ENCODE measurements at places on chromosomes 3 and 15.

DNA sequence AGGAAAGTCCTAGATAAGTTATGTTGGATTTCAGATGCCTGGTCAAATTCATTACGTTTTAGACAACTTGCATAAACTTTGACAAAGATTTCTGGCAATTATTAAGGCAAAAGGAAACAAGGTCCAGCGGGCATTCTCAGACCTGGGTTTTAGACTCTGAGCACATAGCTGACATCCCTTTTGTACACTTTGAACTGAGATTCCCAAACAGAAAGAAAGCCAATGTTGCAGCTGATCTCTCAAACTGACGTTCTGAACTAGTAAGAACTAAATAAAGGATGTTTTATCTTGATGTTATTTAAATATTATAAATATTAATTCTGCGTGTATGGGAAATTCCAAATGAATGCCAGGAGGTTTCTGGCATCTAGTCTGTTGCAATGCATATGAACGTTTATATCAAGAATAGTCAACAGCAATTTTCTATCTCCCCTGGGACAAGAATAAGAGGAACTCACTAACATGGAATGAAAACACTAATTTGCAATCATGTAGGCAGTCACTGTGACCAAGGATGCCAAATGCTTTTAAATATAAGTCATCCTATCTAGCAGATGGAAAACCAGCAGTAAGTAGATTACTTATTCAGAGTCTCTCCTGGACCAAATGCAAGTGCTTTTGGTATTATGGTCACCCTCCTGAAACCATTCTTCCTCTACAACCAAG lies 202.1 kb downstream of the GREM1 start:
- DNase-seq = no peak

GRCh38 chr3:138157743-138158142 lies 17.0 kb downstream of the DBR1 start:
- no peak for DNase-seq

DNA sequence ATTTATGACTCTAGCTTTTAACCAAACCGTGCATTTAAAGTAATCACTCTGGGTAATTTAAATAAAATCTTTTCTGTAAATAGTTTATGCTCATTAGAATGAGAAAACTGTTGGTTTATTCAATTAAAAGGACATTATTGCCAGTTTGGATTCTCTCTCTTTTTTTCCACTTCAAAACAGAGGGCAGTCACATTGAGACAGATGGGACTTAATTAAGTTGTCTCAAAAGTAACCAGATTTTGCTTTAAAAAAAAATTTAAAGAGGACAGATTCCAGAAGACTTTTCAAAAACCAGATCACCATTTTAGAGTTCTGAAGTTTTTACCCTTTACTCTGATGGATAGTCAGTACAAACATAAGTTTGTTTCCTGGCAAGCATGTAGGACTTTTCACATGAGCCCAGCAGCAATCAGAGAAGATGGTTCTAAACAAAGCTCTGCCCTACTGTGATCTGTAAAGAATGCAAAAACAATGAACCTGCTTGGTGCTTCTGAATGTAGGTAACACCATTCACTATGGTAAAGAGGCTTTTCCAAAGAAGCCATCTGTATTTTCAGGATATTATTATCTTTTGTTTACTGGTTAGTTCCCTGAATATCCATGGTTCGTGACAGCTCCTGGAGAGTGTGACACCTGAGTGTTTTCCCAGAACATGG lies 136.2 kb downstream of the LRTM1 start:
- no peak for DNase-seq

DNA sequence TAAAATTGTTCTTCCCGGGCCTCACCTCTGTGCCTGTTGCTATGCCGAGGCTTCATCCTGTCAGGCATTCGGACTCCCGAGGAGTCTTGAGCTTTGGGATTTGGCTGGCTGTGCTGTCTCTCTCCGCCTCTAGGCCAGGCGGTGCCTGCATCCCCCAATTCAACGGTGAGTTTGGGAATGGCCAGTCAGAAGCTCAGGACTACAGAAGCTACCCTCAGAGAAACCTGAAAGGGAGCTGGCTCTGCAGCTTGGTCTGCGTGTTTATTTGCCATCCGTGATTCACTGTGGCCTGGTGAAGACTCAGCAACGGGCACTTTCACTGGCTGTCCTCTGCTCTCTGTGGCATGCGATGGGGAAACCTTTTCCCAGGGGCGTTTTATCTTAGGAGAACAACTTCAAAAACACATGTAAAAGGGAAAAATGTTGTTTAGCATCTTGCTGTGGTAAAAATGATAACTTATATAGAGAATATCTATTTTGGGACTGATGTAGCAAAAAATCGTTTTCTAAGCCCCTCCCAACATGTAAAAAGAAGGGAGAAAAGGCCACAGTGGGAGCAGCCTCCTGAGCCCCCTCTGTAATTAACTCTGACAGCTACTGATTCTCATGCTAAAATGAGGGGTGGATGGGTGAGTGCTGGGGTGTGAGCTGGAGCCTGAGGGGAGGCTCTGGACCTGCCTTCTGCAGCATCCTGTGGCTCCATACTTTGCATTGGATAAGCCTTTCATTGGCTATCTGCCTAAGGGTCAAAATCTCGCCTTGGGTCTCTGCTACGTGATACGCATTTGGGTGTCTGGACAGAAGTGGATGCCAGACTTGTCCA lies 103.4 kb upstream of the KLHL25 start:
- no peak for DNase-seq

DNA sequence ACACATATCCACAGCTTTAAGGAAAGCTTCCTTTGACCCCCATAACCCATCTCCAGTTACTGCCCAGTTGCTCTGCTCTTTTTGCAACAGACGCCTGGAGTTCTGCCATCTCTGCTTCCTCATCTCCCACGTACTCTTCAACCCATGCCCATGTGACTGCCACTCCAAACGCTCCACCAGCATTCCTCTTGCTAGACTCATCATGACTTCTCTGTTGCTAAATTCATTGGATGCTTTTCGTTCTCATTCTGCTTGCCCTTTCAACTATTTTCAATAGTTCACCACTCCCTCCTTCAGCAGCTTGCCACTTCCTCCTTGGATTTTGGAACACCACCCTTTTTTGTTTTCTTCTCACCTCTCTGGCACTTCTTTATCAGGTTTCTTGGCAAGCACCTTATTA lies 2.7 kb upstream of the KNSTRN start:
- no peak for DNase-seq

- DNase-seq = no peak
These were observed 29.1 kb downstream of the SLC6A6 start for GRCh38 chr3:14431452-14431916.

- no peak for DNase-seq
These were observed 11.6 kb downstream of the NT5DC2 start for GRCh38 chr3:52521881-52522650.

DNA sequence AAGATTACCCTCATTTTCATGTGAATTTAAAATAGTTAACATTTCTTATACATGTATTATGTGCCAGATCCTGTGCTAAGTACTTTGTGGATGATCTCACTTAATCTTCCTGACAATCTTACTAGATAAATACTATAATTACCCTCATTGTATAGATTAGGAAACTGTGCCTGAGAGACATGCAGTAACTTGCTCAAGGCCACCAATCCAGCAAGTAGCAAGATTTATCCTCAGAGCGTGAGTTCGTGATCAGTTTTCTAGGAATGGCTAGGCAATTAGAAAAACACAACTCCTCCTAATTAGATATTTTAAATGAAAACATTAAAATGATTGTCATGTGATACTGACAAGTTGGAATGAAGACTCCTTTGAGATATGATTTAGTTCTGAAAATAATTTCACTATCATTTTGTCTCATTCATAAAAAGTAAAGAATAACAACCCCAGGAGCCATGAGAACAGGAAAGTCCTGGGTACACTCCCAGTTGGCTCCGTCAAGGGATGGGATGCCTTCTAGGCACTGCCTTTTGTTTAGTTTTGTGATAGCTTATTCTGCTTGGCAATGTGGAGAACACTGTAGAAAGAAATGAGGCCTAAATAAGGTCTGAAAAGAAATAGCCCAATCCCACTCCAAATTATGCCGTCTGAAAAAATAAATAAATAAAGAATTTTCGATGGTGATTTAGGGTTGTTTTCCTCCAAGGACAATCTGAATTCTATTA lies 61.3 kb downstream of the FBN1 start:
- DNase-seq = no peak

DNA sequence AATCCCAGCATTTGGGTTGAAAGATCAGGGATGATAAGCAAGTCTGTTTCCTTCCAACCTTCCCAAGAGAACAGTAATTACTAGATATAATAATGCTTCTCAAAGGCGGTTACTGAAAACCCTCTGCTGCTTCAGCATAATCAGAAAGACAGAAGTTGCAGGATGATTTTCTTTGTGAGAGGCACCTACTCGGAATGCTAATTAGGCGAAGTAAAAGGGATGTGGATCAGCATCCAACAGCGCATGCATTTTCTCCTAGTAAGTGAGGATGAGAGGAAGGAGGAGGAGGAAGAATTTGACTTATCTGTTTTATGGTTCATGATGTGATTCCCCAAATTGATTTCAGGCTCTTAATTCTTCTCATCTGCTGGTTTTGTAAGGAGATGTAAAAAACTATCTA lies 118.0 kb downstream of the CACNA2D3 start:
- DNase-seq = no peak

DNA sequence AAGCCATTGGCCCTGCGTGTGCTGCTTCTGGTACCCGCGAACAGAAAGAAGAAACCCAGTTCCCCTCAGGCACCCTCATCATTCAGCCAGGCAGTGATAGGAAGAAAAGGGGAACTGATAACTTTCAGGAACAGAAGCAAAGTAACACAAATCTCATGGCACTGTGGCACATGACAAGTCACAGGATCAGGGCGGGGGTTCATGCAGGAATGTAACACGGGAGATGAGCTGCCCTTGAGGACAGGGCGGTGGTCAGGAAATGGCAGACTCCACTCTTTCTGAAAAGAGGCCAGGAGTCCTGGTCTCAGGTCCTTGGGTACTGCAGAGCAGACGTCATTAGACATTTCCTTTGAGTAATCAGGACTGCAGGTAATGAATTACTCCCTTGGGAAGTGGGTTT lies 95.5 kb downstream of the CCNL1 start:
- DNase-seq = no peak

GRCh38 chr3:129699199-129699598 lies 92.7 kb upstream of the PLXND1 start:
- DNase-seq = no peak

GRCh38 chr3:185552358-185552877 lies at the start of gene LIPH:
TSS of gene LIPH (minus strand) at chr3:185552588. CDS start at chr3:185552471, 117 bp downstream.
- DNase-seq = peak; percentile 27

- no peak for DNase-seq
These were observed 208.0 kb downstream of the NR2F2 start for GRCh38 chr15:96538491-96538890.

GRCh38 chr3:50268276-50268675 lies 671 bp upstream of the SEMA3B start:
- no peak for DNase-seq

DNA sequence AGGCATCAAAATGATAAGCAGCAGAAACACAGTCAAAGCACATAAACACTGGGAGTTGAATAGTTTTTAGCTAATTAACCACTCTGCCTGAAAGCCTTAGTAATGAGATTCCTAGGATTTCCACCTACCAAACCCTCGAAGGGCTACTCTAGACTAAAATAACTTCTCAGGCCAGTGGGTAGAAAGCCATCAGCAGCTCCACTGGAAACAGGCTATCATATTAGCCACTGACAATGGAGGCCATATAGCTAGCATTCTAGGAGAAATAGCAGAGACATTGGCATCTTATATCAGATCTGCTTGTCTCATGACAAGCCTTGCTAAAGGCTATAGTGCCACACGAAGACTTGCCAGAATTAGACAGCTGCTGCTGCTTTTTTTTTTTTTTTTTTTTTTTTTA lies 4.5 kb upstream of the CAPN3 start:
- no peak for DNase-seq

GRCh38 chr15:61171209-61171608 lies 57.9 kb downstream of the RORA start:
- no peak for DNase-seq

DNA sequence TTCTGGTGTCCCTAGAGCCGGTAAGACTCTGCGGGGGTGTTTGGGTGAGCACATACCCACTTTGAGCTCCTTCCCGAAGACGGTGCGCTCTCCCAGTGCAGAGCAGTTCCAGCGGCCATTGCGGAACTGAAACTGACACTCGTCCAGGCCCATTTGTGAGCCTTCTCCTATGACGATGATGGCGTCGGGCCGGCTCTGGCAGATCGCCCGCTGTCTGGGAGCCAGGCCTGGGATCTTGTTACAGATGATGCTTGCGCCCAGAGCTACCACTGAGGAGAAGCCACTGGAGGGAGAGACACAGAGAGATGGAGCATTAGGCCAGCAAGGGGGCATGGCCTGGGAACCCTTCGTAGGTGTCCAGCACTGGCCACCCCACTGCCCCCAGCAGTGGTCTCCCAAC lies 5.0 kb downstream of the WNT7A start:
- DNase-seq = no peak

DNA sequence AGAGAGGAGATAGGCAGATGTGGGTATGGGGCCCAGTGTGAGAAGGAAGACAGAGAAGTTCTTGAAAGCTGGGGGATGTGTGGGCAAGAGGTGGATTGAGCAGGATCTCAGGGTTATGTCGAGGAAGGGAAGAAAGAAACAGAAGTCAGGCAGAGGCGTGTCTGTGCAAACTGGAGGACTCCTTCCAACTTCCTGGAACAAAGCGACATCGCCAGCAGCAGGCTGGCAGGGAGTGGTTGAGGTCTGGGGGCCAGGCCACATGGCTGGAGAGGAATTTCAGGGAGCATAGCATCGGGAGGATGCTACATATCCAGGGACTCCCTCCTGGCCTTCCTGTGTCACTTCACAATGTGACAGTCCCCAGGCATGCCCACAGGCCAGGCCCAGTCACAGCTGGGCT lies 42.9 kb upstream of the MYZAP start:
- no peak for DNase-seq

DNA sequence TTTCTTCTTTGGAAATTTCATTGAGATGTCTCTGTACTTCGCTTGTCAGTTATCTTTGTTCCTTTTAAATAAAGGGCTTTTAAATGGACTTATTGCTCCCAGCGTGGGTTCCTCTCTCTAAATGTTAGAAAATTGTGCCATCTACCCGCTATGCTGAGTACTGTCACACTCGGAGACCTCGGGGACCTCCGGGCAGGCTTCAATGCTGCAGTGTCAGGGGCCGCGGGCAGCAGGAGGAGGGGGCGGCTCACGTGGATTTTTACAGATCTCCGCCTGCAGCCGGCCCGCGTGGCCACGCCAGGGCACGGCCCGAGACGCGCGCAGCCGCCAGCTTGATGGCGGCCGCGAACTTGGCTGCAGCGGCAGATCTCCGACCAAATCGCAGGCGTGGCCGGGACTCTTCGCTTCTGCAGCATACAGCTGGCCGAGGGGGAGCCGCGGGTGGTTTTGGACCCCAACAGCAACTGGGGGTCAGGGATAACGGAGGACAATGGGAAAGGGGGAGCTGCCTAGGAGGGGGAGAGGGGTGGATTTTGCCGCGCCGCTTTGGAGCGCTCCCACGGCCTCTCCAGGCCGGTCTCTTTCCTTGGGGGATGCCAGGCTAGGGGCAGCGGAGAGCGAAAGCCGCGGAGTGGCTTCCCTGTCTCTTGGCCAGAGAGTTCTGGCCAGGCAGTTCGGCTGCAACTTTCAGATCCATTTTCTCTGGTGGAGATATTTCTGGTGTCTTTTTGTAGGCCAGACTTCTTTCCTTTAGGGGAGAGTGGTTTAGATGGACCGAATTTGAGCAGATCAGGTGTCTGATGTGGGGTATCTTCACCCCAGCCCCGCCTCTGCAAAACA lies 15.3 kb downstream of the NR2F2 start:
- no peak for DNase-seq

Data from stimulated activated CD8-positive, alpha-beta memory T cell treated with anti-CD3 and anti-CD28 coated beads, Interleukin-15, amount 100 ng/mL, for 48 hours (primary cell).